ENCODE measurements at places on chromosomes 6 and 20.

DNA sequence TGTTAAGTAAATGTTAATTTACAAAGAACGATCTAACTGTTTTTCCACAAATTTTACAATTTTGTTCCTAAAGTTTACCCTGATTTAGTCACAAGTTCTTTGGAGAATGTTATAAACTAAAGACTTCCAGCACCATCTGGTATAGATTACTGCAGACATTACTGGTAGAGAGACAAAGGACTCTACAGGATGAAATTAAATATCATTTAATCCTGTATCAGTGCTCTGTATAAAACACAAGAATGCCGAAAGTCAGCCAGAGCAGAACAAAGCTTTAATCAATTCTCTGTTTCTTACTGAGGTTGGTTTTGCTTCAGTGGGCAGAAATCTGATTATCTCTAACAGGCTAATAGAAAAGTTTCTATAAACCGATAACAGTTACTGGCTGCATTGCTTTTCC, 763.6 kb downstream of the TENT5A start:
- no peak for DNase-seq

DNA sequence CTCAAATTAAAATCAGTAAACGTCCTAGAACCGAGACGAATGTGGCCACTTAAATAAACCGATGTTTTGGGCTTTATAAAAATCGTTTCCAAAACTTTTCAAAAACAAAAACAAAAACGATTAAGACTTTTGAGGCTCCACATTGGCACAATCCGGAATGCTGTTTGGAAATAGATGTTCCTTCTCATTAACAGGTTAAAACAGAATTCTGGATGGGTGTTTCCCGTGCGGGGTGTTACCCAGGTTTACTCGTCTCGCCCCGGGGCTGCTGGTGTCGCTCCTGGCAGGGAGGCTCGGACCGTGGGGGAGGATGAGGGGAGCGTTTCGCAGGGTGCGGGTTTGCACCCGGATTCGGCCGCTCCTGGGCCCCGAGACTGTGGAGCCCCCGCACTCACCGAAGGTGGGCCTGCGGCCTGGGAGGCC, 1.2 kb downstream of the GATA5 start:
- DNase-seq: no peak

- no peak for DNase-seq
Measured at GRCh38 chr20:2224368-2224639, 71.5 kb upstream of the TGM3 start.

DNA sequence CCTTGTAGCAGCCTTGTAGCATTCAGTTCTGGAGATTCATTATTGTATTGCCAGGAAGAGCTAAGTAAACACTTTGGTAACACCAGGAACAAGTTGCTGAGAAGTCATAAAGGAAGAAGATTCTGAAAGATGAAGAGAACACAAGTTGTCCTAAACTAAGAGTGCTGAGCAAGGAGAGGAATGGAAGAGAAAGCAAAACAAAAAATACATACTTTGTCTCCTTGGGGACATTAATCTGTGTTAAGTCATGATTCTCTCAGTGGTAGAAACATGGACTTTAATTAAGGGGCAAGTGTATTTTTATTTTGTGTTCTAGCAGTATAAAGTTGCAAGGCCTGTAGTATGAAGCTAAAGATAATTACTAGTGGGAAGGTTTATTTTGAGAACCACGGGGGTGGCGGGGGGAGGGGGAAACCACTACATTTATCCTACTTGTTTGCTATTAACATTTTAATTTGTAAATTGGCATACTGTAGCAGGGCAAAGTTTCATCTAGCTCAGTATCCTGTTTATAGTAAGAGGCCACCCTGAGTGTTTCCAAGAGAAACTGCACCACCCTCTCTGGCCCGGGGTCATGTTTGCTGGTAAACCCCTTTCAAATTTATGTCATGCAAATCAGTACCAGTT, 463.0 kb downstream of the CDKAL1 start:
- no peak for DNase-seq

DNA sequence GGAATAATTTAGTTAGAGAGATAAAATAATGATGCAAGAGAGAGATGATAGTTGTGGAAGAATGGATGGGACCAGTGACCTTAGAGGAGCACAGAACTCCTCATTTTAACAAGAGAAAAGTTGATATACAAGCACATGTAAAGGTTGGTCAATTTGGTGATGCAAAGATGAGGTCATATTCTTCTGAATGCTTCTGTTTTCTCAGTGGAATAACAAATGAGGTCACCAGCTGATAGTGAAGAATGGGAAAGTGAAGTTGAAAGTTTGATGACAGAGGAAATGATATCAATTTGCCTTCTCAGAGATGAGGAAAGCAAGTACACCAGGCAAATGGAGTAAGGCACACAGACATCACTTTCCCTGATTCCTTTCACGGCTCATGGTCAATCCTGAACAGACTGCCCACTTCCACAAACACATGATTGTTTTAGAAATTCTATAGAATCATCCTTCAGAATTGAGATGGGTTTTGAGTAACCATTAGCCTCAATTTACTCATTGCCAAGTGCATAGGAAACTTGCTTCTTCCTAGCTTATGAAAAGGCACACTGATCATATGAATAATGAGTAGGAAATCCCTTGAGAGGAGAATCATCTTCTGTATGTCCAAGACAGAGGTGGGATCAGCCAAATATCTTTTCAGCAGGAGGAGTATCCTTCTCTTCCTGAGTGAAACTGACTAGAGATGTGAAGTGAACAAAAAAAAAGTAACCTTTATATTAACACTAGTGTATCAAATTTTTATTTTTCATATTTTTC, 82.4 kb upstream of the TCF21 start:
- DNase-seq: no peak

DNA sequence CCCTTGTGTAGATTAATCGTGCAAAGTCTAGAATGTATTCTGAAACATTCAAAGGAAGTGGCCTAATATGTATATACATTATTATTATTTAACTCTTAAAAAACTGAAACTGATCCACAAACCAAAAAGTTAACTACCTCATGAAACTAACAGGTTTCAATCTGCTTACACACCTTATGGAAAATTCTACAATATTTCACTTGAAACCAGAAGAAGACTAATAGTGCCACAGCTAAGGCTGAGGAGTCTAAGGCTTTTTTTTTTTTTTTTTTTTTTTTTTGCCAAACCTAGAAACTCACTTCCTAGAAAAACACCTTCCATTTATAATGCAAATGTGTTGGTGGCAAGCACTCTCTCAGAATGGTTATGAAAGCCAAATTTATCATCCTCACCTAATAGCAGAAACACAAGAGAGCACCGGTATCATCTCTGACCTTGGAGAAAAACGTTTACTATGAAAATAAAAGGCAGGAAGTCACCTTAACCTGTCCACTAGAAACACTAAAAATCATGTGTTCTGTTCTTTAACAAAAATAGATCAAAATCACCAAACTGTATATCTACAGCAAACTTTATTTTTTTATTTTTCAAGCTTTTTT, 586.1 kb downstream of the FRK start:
- DNase-seq: no peak

Measured in MCF 10A (cell line).